ENCODE measurements at places on chromosomes 3 and 15.

GRCh38 chr3:16474216-16474615 lies 39.3 kb downstream of the RFTN1 start:
- no peaks in the 10 kb centered on the region for H3K36me3 ChIP-seq
- no peak for DNase-seq
- no peak overlapping the region for H3K4me3 ChIP-seq
- peaks cover 11% of the 10 kb centered on the region for H3K4me1 ChIP-seq

GRCh38 chr3:11134794-11135193 lies 19.5 kb upstream of the HRH1 start:
- DNase-seq: no peak
- no peaks in the 10 kb centered on the region for H3K4me1 ChIP-seq
- H3K36me3 ChIP-seq: no peaks in the 10 kb centered on the region
- H3K27ac ChIP-seq: no peak overlapping the region

DNA sequence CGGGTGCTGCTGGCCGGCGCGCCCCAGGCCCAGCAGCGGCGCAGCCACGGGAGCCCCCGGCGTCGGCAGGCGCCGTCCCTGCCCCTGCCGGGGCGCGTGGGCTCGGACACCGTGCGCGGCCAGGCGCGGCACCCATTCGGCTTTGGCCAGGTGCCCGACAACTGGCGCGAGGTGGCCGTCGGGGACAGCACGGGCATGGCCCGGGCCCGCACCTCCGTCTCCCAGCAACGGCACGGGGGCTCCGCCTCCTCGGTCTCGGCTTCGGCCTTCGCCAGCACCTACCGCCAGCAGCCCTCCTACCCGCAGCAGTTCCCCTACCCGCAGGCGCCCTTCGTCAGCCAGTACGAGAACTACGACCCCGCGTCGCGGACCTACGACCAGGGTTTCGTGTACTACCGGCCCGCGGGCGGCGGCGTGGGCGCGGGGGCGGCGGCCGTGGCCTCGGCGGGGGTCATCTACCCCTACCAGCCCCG lies 777 bp downstream of the LOXL1 start:
- peak overlapping the region; percentile 68 for H3K27ac ChIP-seq
- H3K4me3 ChIP-seq: peak overlapping the region; percentile 66
- H3K27me3 ChIP-seq: peaks cover 18% of the 10 kb centered on the region
- no peaks in the 10 kb centered on the region for H3K36me3 ChIP-seq
- DNase-seq: peak; percentile 60
- H3K4me1 ChIP-seq: peaks cover 38% of the 10 kb centered on the region

- no peak for DNase-seq
- no peaks in the 10 kb centered on the region for H3K27me3 ChIP-seq
- no peaks in the 10 kb centered on the region for H3K4me1 ChIP-seq
Observed at GRCh38 chr15:37793851-37794250, 140.6 kb upstream of the TMCO5A start.

DNA sequence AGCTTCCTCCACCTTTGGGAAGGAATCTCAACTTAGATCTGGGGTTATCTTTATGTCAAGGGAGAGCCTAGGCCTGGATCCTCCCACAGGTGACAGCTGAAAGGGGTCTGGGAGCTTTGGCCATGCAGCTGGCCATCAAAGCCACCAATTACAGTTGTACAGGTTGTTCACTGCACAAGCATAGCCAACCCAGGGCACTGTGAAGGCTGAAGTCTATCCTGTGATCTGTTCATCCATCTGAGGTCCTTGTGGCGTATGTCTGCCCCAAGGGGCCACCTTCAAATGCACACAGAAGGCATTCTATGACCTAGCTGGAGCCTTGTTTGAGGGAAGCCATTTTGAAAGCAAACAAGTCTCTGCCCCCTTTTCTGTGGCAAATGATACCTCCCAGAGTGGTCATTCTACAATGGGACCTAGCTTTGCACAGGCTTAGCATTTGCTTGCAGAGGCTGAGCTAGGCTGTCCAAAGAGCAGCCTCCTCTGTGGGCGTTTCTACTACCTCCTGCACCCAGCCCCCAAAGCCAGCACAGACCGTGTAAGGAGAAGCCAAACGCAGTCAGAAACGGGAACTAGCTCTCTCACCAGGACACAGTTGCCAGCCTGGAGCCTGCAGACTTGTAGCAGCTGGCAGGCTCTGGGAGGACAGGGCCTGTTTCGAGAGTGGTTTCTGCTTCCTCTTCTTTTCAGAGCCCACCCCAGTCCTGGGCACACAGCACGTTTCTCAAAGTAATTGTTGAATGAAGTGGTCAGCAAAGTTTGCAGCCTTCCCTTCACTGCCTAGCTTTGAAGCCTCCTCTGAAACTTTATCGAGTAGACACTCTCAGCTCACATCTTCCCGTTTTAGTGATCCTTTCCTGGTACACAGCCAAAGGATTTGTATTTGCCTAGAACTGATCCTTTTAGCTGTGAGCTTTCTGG lies 157.3 kb upstream of the SMAD3 start:
- H3K27me3 ChIP-seq: no peaks in the 10 kb centered on the region
- H3K36me3 ChIP-seq: no peaks in the 10 kb centered on the region
- no peaks in the 10 kb centered on the region for H3K4me1 ChIP-seq
- peak; percentile 36 for DNase-seq
- H3K27ac ChIP-seq: peak overlapping the region; percentile 23

DNA sequence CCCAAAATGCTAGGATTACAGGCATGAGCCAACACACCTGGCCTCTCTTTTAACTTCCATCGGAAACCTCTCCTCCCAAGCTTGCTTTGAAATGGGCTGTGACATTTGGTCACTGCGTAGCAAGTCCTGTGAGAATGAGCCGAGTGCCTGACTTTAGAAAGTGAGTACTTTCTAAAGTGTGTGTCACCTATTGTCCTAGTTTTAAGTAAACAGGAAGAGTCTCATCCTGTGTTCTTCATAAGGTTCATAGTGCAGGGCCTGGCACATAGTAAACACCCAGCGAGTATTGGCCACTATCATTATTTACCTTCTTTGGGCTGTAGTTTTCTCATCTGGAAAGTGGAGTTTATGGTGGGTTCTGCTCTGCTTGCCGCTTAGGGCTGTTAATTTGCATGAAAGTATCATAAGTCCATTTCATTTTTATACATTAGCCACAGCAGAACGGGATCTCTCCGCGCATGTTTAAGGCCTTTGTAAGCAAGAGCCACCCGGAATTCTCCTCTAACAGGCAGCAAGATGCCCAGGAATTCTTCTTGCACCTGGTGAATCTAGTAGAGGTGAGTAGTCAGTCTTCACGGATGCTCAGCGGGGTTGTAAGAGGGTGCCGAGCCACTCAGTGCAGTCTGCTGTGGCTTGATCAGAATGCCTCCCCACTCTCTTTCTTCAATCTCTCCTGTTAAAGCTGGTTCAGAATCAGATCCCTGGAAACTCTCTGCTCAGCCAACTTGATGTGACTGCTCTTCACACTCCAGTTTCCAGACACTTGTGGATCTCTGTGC lies 87.2 kb downstream of the USP13 start:
- H3K27ac ChIP-seq: peak overlapping the region; percentile 67
- H3K36me3 ChIP-seq: peaks cover 77% of the 10 kb centered on the region
- H3K4me3 ChIP-seq: no peak overlapping the region
- no peak for DNase-seq

- no peak overlapping the region for H3K4me3 ChIP-seq
- no peaks in the 10 kb centered on the region for H3K36me3 ChIP-seq
- no peak for DNase-seq
- no peaks in the 10 kb centered on the region for H3K27me3 ChIP-seq
- no peak overlapping the region for H3K27ac ChIP-seq
Observed at GRCh38 chr3:175895731-175896130, 1036.6 kb downstream of the NAALADL2 start.

- H3K4me1 ChIP-seq: no peaks in the 10 kb centered on the region
- no peak for DNase-seq
- no peaks in the 10 kb centered on the region for H3K27me3 ChIP-seq
Observed at GRCh38 chr3:160368804-160369203, 30.2 kb downstream of the IFT80 start.

DNA sequence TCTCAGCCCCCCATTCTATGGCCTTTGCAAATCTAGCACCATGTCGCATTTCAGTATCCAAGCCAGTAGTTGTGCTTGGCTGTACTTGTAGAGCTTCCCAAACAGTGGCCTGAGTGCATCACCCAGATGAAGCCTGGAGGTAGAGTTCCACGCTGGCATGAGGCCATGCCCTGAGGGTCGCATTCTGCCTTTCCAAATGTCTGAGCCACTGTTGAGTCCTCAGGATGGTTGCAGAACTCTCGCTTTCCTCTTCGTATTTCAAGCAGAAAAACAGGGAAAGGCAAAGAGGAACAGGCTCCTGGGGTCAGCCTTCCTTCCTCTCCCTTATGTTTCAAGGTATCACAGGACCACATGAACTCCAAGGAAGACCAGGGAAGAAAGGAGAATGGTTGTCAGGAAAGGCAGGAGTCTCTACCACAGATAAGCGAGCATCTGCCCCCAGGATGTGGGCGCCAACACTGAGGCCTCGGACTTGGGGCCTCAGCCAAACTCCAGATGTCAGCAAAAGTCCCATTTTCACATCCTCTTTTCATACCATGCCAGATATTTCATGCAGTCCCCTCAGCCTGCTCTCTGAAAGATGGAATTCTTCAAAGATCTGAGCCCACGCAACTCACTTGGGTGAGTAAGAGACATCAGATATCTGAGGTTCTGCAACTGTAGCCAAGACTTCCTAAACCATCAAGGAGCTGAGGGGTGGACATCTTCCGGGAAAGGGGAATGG lies 19.4 kb upstream of the PRR20G start:
- peaks cover 9% of the 10 kb centered on the region for H3K27me3 ChIP-seq
- DNase-seq: no peak
- H3K36me3 ChIP-seq: no peaks in the 10 kb centered on the region
- H3K4me3 ChIP-seq: no peak overlapping the region

DNA sequence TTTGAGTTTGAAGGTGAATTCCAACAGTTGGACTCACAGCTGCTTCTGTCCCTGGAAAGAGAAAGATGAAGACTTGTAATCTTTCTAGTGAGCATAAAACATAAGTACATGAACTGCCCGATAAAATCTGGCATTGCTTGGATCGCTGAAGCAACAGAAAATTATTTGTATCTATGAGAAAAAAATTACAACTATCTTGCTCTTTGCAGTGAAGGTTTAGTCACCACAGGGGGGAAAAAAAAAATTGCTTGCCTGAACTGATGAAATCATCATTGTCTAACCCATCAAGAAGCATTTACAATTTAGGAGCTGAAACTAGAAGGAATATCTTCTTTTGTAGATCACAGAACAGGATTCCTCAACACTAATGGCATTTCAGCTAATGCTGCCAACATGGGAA lies 20.0 kb downstream of the TMEM207 start:
- no peaks in the 10 kb centered on the region for H3K36me3 ChIP-seq
- no peaks in the 10 kb centered on the region for H3K4me1 ChIP-seq
- no peak for DNase-seq
- H3K27me3 ChIP-seq: no peaks in the 10 kb centered on the region

- H3K4me3 ChIP-seq: no peak overlapping the region
- no peak for DNase-seq
- no peaks in the 10 kb centered on the region for H3K4me1 ChIP-seq
- peaks cover 8% of the 10 kb centered on the region for H3K27me3 ChIP-seq
- H3K36me3 ChIP-seq: no peaks in the 10 kb centered on the region
Observed at GRCh38 chr15:77826006-77826695, 193.4 kb upstream of the LINGO1 start.

- no peak overlapping the region for H3K27ac ChIP-seq
- H3K4me1 ChIP-seq: no peaks in the 10 kb centered on the region
- no peaks in the 10 kb centered on the region for H3K36me3 ChIP-seq
- DNase-seq: no peak
- no peaks in the 10 kb centered on the region for H3K27me3 ChIP-seq
Observed at GRCh38 chr3:53733446-53733845, 112.8 kb downstream of the CHDH start.

DNA sequence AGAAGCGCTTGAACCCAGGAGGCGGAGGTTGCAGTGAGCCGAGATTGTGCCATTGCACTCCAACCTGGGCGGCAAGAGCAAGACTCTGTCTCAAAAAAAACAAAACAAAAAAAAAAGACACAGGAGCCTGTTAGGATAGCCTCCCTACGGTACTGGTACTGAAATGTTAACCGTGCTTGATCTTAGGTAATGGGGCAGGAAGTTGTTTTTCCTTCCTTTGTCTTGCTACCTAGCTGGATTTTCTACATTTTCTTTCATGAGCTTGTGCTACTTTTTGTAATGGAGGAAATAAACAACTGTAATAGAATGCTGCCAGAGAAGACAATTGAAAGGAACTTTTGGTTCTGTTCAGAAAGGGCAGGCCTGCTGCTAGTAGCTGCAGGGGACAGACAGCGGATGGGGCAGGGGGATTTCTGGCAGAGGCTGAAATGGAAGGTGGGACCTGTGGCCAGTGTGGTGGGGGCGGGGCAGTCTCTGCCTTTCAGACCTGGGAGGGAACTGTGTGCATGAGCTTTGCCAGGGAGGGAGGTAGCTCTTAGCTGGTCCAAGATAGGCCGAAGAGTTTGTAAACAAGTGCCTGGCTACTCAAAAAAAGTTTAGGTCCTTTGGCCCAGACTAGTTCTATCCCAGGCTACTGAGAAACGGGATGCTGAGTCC lies 49.0 kb upstream of the SEMA4B start:
- H3K27me3 ChIP-seq: no peaks in the 10 kb centered on the region
- no peaks in the 10 kb centered on the region for H3K36me3 ChIP-seq
- no peaks in the 10 kb centered on the region for H3K4me1 ChIP-seq
- H3K27ac ChIP-seq: no peak overlapping the region

DNA sequence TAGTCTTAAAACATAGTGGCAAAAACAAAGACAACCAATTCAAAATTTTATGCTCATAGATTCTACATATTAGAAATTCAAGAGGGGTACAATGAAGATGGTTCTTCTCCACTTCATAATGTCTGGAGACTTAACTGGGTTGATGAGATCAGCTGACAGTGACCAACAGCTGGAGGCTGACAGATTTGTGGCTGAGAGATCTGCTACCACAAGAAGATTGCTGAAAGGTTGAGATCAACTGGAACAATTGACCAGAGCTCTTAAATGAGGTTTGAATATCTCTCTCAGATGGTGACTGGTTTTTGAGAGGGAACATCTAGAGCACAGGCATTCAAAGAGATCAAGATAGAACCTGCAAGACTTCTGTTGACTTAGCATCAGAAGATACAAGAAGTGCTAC lies 254.1 kb upstream of the ARPP21 start:
- no peak overlapping the region for H3K27ac ChIP-seq
- no peaks in the 10 kb centered on the region for H3K27me3 ChIP-seq
- no peaks in the 10 kb centered on the region for H3K4me1 ChIP-seq
- H3K4me3 ChIP-seq: no peak overlapping the region

GRCh38 chr3:40169983-40170382 lies 139.5 kb upstream of the EIF1B start:
- no peaks in the 10 kb centered on the region for H3K36me3 ChIP-seq
- H3K27ac ChIP-seq: no peak overlapping the region
- H3K4me1 ChIP-seq: peaks cover 15% of the 10 kb centered on the region
- DNase-seq: no peak
- H3K4me3 ChIP-seq: no peak overlapping the region
- no peaks in the 10 kb centered on the region for H3K27me3 ChIP-seq

- no peaks in the 10 kb centered on the region for H3K36me3 ChIP-seq
- DNase-seq: no peak
- no peak overlapping the region for H3K4me3 ChIP-seq
- no peaks in the 10 kb centered on the region for H3K27me3 ChIP-seq
- H3K4me1 ChIP-seq: no peaks in the 10 kb centered on the region
- H3K27ac ChIP-seq: no peak overlapping the region
Observed at GRCh38 chr3:159238646-159239045, 436.8 kb downstream of the MFSD1 start.
